Right ventricle myocardium inferior (tissue), 1 donor: ENCODE measurements at places on chromosomes 5 and 9. TPM values are rescaled to one million over a fixed set of nuclear protein-coding genes. Genes with fewer than 3 reads are reported as not detected.

OR2S2 gene
- total RNA-seq = not detected

GCNT4 gene
- 0.35 TPM for total RNA-seq

- DNase-seq = no peak
These were observed 15.8 kb downstream of the MINAR2 start for GRCh38 chr5:129763651-129764050.

DNA sequence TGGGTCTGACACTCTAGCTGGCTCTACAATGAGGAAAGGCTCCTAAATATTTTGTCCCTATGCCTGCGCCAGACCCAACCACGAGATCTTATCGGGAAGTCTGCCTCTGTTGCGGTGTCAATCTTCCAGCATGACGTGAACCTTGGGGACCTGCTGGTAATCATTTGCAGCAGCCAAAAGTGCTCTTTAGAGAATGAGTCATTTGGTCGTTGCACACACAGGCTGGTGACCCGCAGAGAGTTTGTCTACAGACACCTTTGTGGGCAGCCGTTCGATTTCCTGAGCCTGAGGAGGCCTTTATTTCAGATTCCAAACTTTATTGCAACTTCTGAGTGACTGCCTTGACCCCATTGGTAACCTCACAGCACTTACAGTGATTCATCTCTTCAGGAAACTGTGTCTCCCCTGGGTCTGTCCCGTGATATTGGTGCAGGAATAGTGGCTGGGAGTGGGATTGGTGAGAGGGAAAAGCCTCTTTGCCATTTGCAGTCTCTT is 326.1 kb downstream of the NSG2 start:
- no peak for DNase-seq

DNA sequence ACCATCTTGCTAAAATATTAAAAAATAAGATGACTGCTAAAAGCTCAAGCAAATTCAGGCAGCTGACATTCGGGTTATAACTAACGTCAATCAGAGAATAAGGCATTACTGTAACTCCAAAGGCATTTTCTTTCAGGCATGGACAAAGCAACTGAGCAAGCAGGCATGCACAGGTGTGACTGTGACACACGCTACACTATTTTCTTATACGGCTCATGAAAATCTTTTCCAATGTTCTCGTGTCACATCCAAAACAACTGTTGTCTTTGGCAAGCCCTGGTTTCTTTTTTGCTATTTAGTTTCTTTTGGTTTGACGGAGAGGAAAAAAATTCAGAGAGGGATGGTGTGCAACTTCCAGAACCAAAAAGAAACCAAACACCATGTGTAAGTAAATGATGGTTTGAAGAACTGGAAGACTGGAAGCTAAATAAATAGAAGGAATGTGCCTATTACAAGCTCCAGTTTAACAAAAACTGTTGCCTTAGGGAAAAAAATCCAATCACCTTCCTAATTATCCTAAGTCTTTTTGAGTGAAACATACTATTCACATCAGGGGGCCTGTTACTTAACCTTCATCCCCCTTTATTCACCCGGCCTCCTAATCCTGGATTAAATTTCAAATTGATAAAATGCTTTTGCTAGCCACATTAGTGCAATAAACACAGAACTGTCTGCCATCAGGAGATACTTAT is 277.6 kb downstream of the PSAT1 start:
- no peak for DNase-seq

- DNase-seq = no peak
These were observed 116.7 kb downstream of the NR6A1 start for GRCh38 chr9:124654431-124654830.

DNA sequence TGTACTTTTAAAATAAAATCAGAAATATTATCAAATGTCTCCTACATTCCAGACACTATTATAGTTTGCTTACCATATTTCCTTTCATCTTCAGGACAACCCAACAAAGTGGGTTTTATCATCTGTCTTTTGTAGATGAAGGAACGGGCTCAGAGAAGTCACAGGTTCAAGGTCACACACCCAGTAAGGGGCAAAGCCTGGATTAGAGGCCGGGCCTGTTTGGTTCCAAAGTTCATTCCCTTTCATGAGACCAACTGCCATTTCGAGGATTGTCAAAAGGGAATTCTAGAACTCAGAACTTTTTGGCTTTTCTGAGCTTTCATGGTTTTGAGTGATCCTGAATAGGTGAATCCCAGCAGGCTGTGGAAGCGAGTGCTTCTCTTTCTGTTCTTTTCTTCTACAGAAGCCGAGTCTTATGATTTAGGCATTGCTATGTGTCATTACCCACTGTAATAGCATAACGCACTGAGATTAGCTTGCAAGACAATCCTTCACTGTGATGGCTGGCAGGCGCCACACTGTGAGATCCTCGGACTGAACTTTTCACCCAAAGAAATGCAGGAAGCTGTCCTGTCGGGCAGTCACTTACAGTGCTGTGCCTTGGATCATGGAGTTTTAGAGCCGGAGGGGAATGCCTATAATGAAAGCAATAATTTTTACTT is 43.8 kb upstream of the ANKH start:
- no peak for DNase-seq

- DNase-seq = no peak
These were observed 296.1 kb upstream of the DMAC1 start for GRCh38 chr9:8095672-8096086.

GRCh38 chr9:108885643-108886348 is 23.7 kb downstream of the ACTL7A start:
- no peak for DNase-seq

- DNase-seq = no peak
These were observed 308.8 kb upstream of the TRPC7 start for GRCh38 chr5:136674178-136674577.

GRCh38 chr5:142426129-142427014 is 101.6 kb upstream of the SPRY4 start:
- peak; percentile 83 for DNase-seq

DNA sequence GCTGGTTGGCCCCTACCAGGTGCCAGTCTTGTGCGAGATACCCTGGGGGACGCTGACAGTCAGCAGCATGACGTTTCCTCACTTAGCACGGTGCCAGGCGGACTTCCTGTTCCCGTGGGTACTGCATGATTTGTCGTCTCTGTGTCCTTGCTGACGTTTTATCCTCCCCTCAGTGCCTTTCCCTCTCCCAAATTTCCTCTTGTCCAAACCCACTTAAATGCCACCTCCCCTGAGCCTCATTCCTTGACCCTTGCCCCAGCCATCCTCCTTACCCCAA is 60.6 kb upstream of the SAP30L start:
- no peak for DNase-seq

GRCh38 chr5:136891175-136891972 is 526.0 kb upstream of the TRPC7 start:
- DNase-seq = no peak

AK8 gene
- not detected for total RNA-seq

DNA sequence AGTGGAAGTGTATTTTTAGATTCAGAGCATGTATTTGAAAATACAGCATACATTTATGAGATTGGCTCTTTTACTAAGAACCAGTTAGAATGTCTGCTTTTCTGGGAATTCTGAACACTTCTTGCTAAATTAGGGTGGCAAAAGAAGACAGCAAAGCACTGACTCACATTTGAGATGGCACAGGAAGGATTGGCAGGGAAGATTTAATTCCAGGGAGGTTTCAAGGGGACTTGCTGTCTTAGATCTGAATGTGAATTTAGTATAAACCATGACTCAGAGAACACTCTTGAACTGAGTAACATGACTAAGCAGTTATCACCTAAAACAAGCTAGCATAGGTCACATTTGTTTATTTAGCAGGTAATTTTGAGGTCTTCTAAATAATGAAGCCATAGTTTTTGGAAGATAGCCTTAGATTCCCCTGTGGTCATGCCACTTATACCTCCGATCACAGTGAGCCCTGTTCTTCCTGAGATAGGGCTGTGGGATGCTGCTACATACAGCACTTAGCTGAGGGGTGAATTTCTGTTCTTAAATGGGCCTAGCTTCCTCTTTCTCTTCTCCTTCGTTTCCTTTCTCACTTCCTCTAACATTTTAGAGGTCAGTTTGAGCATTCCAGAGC is 173.8 kb downstream of the PCSK1 start:
- DNase-seq = no peak

- no peak for DNase-seq
These were observed 136.3 kb upstream of the ASTN2 start for GRCh38 chr9:117551171-117551570.

PCDHA5 gene
- total RNA-seq = 0.05 TPM

DNA sequence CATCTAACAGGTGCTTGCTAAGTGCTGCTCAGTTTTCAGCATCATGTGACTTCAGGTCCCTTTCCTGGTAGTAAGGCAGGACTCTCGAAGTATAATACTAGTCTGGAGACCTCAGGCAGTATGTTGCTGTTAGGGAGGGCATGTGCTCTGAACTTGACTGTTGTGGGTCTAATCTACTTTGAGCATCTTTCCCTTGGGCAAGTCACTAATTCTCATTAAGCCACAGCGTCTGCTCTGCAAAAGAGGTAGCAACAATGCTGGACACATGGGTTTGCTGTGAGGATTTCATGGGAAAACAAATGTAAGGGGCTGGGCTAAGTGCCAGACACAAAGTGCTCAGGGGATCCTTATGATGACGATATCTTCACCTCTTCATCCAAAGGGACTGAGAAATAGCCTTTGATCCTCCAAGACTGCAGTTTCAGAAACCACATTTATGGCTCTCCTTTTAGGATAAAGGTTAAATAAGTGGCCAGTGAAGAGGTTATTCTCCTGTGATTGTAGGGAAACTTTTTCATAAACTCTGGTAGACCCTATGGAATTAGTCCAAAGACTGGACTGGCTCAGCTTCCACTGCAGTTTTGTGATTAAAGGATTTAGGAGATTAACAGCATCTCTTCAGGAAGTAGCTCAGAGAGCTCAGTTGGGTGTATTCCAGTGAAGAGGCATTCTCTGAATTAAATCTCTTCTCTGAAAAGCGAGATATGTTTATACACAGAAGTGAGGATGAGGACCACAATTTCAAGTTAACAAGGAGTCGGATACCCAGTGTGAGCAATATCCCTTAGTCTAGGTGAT is 216.6 kb downstream of the SGCD start:
- DNase-seq = no peak

DNA sequence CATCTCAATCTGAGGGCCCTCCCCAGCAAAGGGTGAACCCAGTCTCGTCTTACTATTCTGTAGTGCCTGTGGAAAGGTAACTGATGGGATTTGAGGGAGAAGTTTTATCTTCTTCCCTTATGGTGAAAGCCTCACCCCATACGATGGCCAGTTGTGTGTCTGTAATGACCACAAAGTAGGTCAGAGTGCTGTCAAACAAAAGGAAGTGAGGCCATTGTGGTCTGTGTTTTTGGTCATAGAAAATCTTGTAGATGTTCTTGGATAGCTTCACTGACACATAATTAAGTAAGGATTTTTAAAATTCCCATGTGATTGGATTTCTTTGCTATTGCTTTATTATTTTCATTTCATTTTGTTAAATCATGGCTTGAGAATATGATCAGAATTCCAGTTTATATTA is 505.1 kb upstream of the KLF4 start:
- no peak for DNase-seq

DNA sequence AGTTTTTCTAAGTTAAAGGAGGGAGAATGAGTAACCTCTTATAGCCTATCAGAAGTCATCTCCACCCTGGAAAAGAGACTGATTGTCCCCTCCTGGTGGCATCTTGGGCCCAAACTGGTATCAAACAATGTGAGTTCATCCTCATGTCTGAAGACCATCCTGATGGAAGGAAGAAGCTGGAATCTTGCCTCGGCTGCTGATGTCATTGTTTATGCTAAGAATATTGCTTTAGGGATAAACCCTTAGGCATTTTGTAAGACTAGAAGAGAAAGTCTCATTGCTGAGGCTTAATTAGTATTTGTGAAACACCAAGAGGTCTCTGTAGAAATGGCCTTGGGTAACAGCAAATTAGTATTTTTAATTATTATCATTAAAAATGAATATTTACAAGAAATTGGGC is 65.7 kb upstream of the KCNN2 start:
- no peak for DNase-seq

- DNase-seq = no peak
These were observed 19.3 kb upstream of the GZMK start for GRCh38 chr5:55004729-55005128.

SPINK6 gene
- total RNA-seq = not detected

DNA sequence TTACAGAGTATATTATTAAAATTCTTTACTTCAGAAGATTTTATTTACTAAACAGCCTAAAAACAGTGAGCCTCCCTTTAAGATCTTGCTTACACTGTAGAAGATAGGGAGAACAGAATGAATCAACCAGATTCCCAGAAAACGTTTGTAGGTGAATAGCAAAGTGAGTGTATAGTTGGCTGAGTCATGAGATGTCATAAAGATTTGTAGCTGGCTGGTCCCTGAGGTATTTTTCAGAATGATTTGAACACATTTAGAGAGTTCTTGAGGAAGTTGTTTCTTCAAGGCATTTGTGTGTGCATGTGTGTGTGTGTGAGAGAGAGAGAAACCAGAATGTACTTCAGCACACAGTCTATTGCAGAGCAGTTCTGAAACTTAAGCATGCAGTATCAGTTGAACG is 159.4 kb upstream of the PRR16 start:
- no peak for DNase-seq

PCDHA4 gene
- 0.08 TPM for total RNA-seq

- DNase-seq = no peak
These were observed 181.6 kb downstream of the TRIM36 start for GRCh38 chr5:114988096-114988495.

DNA sequence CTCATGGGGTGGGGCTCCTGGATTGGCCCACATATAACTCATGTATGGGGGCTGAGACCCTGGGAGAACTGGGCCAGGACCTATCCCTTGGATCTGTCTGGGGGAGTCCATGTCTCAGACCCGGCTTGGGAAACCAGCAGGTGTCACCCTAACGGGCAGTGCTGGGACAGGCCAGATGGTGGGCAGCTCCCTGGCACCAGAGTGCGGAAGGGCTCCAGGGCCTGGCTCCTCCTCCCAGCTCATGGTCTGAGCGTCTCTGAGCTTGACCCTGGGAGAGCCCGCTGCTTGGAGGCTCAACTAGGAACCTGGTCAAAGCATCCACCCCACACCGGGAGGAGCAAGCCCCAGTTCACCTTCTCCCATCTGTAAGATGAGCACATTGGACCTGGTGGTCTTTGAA is 15.5 kb upstream of the NCS1 start:
- DNase-seq = no peak

DNA sequence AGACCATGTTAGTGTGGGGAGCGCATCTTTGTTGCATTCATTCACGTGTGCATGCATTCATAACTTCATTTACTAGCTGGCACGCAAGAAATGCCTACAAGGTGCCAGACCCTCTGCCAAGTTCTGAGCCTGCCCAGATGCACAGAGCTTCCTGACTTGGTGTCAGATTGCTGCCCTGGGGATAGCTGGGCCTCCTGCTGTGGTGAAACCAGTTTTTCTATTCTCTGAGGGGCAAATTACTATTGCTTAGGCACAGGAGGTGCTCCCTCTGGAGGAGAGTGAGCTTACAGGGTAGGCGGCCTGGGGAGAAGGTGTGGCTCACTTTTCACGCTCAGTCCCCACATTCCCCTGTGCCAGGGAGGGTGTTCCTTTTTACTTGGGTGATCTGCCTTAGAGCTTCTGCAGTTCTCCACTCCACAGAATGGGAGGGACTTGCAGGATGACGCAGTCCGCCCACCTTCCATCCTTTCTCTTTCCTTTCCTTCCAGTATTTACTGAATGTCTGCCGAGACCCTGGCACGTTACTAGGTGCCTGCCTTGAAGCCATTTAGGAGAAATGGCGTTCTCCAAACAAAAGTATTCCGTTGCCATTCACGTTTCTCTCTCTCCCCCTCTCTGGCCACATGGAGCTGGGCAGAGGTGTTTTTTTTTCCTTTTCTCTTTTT is 27.9 kb upstream of the CTNNA1 start:
- no peak for DNase-seq

GRCh38 chr9:123346026-123346425 is 10.0 kb upstream of the CRB2 start:
- DNase-seq = no peak
